A549 treated with Hydrocortisone at 1 μM for 4 hours (cell line): ENCODE measurements at places on chromosomes 7 and 10. TPM values are rescaled to one million over a fixed set of nuclear protein-coding genes. Genes with fewer than 3 reads are reported as not detected.

Gene LRRC61
- 0.07 to 0.21 TPM (median 0.11 TPM) in 5 replicates for total RNA-seq

Gene PTPN20
- total RNA-seq, result 2.9 to 5.1 TPM (median 4.1 TPM) in 5 replicates

Gene MAPK8
- 28.7 to 42.2 TPM (median 37.2 TPM) in 5 replicates for total RNA-seq

Gene ACSL5
- total RNA-seq, result 0.29 to 0.46 TPM (median 0.41 TPM) in 5 replicates

Gene STYXL1
- total RNA-seq, result 42.1 to 51.7 TPM (median 44.1 TPM) in 5 replicates

Gene RAB19
- not detected in 5 replicates for total RNA-seq

Gene GHRHR
- total RNA-seq, result 0.41 TPM in 1 of 5 replicates, not detected in the others

Gene RPA3
- total RNA-seq, result 67.2 to 108 TPM (median 106 TPM) in 5 replicates

Gene UCMA
- not detected in 5 replicates for total RNA-seq

Gene PNLIPRP1
- not detected in 5 replicates for total RNA-seq

Gene SYNPO2L
- 0.03 to 0.30 TPM (median 0.08 TPM) in 3 of 5 replicates, not detected in the others for total RNA-seq

Gene ITPRID1
- total RNA-seq, result not detected in 5 replicates

Gene MEOX2
- total RNA-seq, result not detected in 5 replicates

Gene PROSER2
- 34.2 to 44.3 TPM (median 40.3 TPM) in 5 replicates for total RNA-seq

Gene EN2
- 0.68 to 0.97 TPM (median 0.83 TPM) in 5 replicates for total RNA-seq

Gene NPFFR1
- not detected in 5 replicates for total RNA-seq

Gene VSTM4
- total RNA-seq, result 0.24 to 0.44 TPM (median 0.28 TPM) in 5 replicates

Gene IFIT1B
- total RNA-seq, result not detected in 5 replicates

Gene CRCP
- 23.6 to 39.0 TPM (median 26.2 TPM) in 5 replicates for total RNA-seq

Gene HYAL4
- not detected in 5 replicates for total RNA-seq

Gene EPHB6
- total RNA-seq, result 0.36 to 0.96 TPM (median 0.59 TPM) in 5 replicates

Gene COMMD3
- total RNA-seq, result 37.1 to 50.5 TPM (median 48.5 TPM) in 5 replicates

Gene CPN1
- total RNA-seq, result 0.16 to 0.39 TPM (median 0.28 TPM) in 5 replicates

Gene NAT16
- 0.08 to 0.17 TPM (median 0.15 TPM) in 5 replicates for total RNA-seq

Gene FKBP6
- not detected in 5 replicates for total RNA-seq

Gene TAS2R5
- 0.31 to 0.63 TPM (median 0.40 TPM) in 5 replicates for total RNA-seq

Gene OPN1SW
- not detected in 5 replicates for total RNA-seq

Gene ZNF425
- 1.1 to 1.7 TPM (median 1.4 TPM) in 5 replicates for total RNA-seq

Gene LIPF
- total RNA-seq, result 0.06 TPM in 1 of 5 replicates, not detected in the others

Gene CLCN1
- total RNA-seq, result 0.03 to 0.07 TPM (median 0.03 TPM) in 3 of 5 replicates, not detected in the others

Gene C10orf95
- 0.09 to 0.20 TPM (median 0.14 TPM) in 5 replicates for total RNA-seq

Gene CPEB3
- 0.26 to 0.40 TPM (median 0.33 TPM) in 5 replicates for total RNA-seq

Gene TRPV5
- total RNA-seq, result not detected in 5 replicates

Gene SPAM1
- total RNA-seq, result not detected in 5 replicates

Gene BPGM
- 16.3 to 22.7 TPM (median 17.7 TPM) in 5 replicates for total RNA-seq

Gene AKR1C2
- 3,555 to 4,056 TPM (median 3,746 TPM) in 5 replicates for total RNA-seq

Gene DPYSL4
- total RNA-seq, result 16.8 to 20.1 TPM (median 19.7 TPM) in 5 replicates

Gene MBL2
- not detected in 5 replicates for total RNA-seq

Gene SFRP4
- 3.0 to 4.4 TPM (median 3.3 TPM) in 5 replicates for total RNA-seq

Gene PHYHIPL
- total RNA-seq, result 0.16 to 0.52 TPM (median 0.39 TPM) in 5 replicates

Gene TMEM270
- 0.10 to 0.28 TPM (median 0.13 TPM) in 3 of 5 replicates, not detected in the others for total RNA-seq

Gene SUN3
- total RNA-seq, result 0.09 to 0.32 TPM in 2 of 5 replicates, not detected in the others

Gene SKIDA1
- total RNA-seq, result 0.74 to 1.2 TPM (median 1.1 TPM) in 5 replicates

Gene DKK1
- 445 to 509 TPM (median 469 TPM) in 5 replicates for total RNA-seq

Gene CFAP58
- total RNA-seq, result 0.08 to 0.17 TPM (median 0.14 TPM) in 5 replicates

Gene CUX1
- total RNA-seq, result 43.4 to 46.6 TPM (median 44.3 TPM) in 5 replicates

Gene TMEM176A
- total RNA-seq, result not detected in 5 replicates

Gene AQP1
- total RNA-seq, result 0.37 to 0.52 TPM (median 0.45 TPM) in 5 replicates

Gene GCK
- not detected in 5 replicates for total RNA-seq

Gene MUC12
- 12.6 to 23.9 TPM (median 19.6 TPM) in 5 replicates for total RNA-seq

Gene CUBN
- 0.06 to 0.10 TPM (median 0.08 TPM) in 5 replicates for total RNA-seq

Gene RBAK
- total RNA-seq, result 5.2 to 7.6 TPM (median 5.6 TPM) in 5 replicates

Gene BAIAP2L1
- 39.0 to 46.3 TPM (median 44.5 TPM) in 5 replicates for total RNA-seq

Gene MYPN
- 2.2 to 2.9 TPM (median 2.6 TPM) in 5 replicates for total RNA-seq

Gene SEMA3D
- total RNA-seq, result 0.01 to 0.07 TPM (median 0.02 TPM) in 4 of 5 replicates, not detected in the other

Gene A1CF
- total RNA-seq, result 0.01 to 0.13 TPM (median 0.05 TPM) in 3 of 5 replicates, not detected in the others

Gene CALCR
- not detected in 5 replicates for total RNA-seq

Gene SND1
- 97.7 to 121 TPM (median 102 TPM) in 5 replicates for total RNA-seq

Gene NODAL
- not detected in 5 replicates for total RNA-seq
